ENCODE measurements at places on chromosomes 16 and 17.

- DNase-seq: no peak
These were observed 47.5 kb downstream of the WNT3 start for GRCh38 chr17:46770818-46771560.

DNA sequence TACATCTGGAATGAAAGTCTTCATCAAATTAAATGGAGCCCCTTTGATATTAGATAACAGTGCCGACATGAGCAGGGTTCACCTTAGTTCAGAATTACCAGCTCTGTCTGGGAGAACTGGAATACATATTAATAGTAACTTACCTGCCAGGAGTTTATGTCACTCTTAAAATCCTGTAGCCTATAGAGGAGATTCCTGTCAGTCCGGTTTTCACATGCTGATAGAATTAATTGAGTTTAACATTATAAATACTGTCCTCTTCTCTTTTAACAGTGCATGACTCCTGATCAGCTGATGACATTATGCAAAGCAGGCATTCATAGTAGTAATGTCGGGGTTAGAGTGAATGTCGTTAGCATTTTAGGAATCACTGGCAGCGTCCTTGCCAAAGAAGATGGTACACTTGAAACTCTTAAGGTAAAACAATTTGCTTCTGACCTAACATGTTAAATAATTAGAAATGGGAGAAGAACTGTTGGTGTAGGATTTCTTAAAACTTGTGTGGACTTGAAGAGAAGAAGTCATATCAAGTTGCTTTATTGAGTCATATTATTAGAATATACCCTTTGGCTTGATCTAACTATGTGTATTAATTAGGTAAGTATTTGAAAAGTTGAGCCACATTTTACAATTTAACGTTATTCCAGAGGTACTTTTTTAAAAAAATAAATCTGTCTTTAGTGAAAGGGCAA lies 34.3 kb downstream of the HEATR3 start:
- no peak for DNase-seq

GRCh38 chr17:17060001-17060922 lies 18.0 kb downstream of the MPRIP start:
- no peak for DNase-seq

- DNase-seq: no peak
These were observed 13.8 kb downstream of the NDUFAF8 start for GRCh38 chr17:81252987-81253329.

DNA sequence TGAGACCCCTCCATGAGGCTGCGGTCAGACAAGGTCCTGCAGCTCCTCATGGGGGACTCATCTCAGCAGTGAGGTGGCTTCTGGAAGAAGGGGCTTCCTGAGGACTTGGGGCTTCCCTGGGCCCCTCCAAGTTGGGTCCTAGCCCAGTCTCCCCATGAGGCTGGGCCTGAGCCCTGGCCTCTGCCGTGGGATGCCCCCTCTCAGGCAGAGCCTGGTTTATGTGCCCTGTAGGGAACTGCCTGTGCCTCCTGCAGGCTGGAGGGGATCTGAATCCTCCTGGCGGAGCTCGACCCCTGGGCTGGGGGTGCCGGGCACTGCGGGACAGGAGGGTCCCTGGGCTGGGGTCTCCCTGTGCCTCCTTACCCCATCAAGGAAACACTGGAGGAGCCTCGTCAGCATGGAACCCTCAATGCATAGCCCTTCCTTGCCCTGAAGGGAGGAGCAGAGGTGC lies 45.8 kb downstream of the TNFRSF13B start:
- DNase-seq: no peak

DNA sequence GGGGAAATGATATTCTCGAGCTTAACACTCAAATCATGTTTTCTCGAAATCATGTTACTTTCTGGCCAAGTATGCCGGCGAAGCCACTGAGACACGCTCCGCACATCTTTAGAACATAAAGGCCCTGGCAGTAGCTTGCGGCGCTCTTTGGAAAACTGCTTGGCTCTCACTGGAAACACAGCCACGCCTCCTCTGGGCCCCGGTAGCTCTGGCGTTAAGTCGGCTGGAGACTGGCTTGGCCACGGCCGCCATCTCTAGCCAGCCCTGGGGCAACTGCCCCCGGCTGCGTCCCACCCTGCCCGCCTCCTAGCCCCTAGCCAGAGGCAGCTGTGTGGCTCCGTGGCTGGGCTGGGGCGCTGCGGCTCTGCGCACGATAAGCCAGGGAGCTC lies 9.2 kb upstream of the BAIAP2 start:
- DNase-seq: no peak

DNA sequence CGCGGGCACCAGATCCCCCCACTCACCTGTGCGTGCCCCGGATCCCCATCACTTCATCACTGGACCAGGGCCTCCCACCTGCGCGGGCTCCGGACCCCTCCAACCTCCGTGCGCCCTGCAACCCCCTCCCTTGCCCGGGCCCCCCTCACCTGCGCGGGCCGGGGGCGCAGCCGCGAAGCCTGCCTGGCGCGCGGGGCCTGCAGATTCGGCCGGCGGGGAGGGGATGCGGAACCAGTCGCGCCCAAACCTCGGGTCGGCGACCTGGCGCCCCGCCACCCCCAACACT lies 202 bp downstream of the CEP131 start:
- no peak for DNase-seq

DNA sequence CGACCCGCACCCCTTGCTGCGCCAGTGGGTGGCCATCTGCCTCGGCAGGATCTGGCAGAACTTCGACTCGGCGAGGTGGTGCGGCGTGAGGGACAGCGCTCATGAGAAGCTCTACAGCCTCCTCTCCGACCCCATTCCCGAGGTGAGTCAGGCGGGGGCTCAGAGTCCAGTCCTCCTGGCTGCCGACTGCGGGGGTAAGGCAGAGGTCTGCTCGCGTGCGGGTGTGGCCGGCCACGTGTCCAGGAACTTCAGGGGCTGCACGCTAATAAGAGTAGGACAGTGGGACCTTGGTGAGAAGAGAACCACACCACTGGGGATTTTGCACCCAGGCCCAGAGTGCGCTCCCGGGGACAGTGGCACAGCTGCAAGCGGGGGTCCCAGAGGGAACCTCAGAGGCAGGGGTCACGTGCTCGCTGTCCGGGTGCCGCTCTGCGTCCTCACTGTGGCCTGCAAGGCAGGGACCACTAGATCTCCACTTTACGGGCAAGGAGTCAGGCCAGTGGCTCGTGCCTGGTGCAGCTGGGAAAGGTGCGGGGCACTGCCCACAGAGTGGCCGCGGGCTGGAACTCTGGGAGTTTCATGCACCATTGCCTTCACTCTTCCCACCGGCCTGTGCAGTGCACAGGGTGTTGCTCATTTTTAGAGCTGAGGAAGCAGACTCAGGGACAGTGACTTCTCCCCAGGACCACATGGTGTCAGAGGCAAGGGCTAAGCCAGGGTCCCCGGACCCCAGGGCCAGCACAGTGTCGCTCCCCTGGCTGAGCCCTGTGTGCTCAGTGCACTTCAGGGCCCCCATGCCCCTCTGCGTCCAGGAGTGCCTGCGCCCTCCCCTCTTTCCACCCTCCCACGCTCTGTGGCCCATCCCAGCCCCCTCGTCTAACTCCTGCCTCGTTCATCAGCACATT lies 107.6 kb upstream of the CHMP6 start:
- DNase-seq: no peak

GRCh38 chr17:57985675-57985974 lies 2.4 kb downstream of the VEZF1 start:
- no peak for DNase-seq

DNA sequence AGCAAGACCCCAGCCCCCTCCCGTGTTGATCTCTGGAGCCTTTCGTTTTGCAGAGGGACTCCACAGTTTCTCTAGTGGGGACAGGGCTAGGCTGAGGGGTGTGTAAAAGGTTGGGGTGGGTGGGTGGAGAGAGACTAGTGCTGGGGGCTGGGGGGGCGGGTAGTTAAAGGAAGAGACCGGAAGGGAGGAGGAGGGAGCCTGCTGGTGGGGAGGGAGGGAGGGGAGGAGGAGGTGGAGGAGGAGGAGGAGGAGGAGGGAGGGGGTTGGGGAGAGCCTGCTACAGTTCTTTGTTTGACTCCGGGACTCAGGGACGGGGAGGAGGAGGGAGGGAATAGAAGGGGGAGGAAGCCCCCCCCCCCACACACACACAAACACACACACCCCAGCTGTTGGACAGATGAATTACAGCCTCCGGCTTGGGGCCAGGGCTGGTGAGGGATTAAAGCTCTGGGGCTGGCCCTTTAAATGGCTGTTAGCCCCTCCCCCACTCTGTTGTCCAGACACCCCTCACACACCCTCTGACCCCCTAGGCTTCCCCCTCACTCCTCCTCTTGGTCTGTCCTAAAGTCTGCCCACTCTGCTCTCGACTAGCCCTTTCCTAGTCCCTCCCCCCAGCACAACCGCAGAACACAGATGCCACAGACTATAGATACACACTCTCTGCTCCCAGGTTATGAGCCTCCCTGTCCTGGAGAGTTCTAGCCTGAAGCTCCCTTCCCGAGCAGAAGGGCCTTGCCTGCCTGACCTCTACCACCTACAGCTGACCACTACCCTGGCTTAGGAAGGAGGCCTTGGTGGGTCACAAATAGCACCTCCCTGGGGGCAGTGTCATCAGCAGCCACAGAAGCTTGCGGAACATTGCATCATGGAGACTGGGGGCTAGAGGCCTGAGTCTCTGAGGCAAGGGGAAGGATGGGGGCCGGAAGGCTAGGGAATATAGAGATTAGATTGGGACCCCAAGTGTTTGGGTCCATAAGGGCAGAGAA lies 4.4 kb downstream of the KDM6B start:
- DNase-seq: no peak

DNA sequence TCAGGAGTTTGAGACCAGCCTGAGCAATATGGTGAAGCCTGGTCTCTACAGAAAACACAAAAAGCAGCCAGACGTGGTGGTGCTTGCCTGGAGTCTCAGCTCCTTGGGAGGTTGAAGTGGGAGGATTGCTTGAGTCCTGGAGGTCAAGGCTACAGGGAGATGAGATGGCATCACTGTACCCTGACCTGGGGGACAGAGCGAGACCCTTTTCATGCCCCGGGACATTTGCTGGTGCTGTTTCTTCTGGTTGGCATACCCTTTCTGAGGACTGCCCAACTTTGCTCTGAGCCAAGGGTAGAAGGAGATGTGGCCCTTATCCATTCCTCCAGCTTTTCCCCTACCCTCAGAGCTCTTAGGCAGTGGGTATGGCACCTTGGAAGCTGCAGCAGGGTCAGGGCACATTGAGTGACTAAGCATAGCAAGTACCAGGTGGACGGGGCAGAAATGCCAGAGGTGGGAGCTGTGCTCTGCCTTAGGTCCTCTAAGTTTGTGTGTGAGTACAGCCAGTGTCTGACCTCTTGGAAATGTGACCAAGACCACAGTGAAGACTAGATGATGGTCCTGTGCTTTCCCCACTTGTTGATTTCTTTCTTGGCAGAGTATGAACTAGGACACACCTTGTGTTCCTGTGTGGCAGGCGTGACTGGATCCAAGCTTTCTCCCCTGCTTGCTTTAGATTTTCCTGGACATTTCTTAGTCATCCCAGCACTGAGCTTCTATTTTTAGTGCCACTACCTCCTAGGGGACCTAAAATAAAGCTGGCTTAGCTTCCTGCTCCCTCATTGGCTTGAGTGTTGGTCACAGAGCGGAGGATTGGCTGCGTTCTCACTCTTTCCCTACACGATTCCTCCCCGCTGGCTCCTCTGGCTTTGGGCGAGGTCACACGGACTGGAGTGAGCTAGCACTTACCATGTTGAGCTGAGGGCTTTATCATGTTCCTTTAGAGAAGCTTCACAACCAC lies 9.9 kb upstream of the EDC4 start:
- no peak for DNase-seq

GRCh38 chr17:60353773-60354172 lies 38.2 kb downstream of the USP32 start:
- no peak for DNase-seq

DNA sequence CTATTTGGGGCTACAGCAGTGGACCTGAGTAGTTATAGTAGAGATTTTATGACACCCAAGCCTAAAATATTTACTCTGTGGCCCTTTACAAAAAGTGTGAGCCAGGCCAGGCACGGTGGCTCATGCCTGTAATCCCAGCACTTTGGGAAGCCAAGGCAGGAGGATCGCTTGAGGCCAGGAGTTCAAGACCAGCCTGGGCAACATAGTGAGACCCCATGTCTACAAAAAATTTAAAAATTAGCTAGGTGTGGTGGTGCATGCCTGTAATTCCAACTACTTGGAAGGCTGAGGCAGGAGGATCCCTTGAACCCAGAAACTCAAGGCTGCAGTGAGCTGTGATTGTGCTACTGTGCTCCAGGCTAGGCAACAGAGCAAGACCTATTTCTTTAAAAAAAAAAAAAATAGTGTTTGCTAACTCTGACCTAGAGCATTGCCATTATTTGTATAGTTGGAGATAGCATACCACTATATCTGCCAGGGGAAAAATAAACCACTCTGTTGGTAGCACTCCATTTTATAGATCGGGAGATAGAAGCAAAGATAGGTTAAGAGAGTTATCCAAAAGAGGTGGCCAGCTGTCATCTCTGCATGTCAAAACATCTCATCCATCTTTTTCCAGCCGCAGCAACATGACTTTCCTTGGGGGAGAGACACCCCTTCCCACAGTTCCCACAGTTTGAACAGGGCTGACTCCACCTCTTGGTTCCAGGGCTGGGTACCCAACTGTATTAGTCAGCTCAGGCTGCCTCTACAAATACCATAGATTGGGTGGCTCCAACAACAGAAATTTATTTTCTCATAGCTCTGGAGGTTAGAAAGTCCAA lies 3.0 kb upstream of the ITPRIPL2 start:
- no peak for DNase-seq

DNA sequence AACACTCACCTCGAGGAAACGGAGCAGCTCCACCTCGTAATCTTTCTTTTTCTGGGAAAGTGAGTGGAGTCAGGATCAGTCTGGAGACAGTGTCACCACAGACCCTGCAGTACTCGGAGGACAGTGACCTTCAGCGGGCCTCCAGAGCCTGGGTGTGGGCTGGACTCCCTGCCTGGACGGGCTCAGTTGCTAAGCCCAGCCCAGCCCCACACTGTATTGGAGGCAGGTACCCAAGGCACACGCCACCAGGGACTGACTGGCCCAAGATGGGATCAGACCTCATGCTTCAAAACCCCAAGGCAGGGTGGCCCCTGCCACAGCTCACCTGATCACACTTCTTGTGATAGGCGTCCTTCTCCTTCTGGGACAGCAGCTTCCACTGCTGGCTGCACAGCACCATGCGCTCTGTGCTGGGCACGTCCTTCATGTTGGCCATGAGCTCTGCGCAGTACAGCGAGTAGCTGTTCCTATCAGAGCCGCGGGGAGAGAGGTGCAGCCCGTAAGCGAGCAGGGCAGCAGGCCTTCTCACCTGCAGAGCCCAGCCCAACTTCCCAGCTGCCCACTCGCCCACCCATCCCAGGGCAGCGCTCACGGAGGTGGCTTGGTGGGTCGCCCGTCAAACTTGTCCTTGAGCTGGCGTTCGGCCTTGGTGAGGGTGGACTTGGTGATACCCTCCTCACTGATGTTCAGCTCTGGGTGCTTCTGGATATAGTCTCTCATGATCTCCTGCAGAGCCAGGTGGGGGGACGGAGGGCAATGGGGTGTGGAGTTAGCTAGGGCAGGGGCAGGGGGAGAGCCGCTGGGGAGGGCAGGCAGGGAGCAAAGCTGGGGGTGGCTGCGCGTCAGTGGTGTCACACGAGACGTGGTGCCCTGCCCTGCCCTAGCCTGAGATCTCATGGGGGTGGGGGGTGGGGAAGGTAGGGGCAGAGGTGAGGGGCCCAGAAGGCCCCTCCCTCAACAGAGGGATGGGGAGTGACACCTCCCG lies 7.9 kb downstream of the UBTF start:
- no peak for DNase-seq

- DNase-seq: no peak
These were observed 169.7 kb downstream of the ANKFN1 start for GRCh38 chr17:56322991-56323390.

Data from stimulated activated CD8-positive, alpha-beta memory T cell treated with anti-CD3 and anti-CD28 coated beads, Interleukin-7, amount 100 ng/mL, for 1 hour (primary cell).